Stimulated activated CD4-positive, alpha-beta T cell treated with anti-CD3 and anti-CD28 coated beads, Interleukin-1b, Interleukin-23, amount 100 ng/mL, for 48 hours (primary cell): ENCODE measurements at places on chromosomes 7 and 10.

DNA sequence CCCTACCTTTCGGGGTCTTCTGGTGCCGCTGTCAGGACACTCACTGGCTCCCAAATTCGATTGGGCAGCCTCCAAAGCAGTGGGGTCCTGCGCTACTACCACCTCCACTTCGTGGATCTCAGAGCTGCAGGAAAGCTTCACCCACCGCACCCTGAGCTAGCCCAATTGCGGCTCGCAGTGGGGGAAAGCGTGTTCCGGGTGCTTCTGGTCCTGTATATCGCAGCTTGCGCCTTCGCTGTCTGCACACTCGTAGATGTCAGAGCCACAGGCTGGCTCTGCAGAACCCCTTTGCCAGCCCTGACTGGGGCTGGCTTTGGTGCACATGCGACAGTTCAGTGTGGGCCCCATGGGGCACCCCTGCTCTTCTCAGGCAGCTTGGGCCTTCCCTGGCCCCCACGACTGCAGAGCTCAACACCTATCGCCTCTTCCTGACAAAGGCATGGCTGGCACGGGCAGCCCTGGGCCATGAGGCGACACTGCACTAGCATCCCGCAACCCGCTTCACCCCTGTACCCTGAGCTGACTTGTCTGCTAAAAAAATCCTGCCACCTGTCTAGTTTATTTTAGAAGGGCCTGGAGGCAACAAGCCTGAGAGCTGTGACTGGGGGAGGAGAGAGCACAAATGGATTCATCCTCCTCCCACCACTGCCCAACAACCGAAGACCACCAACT lies 78.7 kb upstream of the ABI1 start:
- DNase-seq: no peak

DNA sequence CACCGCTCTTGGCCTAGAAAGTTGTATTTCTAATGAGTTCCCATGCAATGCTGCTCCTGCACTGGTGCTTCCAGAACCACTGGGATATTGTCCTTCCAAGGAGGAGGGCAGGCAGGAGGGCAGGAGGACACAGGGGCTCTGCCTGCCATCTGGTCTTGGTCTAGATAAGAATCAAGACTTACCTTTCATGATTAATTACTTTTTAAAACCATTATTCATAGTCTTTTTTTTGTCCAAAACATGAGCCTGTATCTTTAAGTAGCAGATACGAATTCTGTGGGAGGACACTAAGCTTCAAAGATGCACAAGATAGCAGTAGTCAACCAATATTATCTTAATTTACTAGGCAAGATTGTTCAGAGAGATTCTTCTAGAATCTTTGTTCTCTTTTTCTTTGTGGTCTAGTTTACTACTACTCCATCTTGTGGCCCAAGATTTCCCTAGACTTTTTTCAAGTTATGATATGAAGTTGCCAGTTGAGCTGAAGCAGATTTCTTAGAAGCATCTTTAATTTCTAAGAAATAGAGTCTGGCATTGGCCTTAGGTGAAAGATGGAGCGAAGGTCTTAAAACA lies 57.6 kb downstream of the RBM33 start:
- DNase-seq: no peak

DNA sequence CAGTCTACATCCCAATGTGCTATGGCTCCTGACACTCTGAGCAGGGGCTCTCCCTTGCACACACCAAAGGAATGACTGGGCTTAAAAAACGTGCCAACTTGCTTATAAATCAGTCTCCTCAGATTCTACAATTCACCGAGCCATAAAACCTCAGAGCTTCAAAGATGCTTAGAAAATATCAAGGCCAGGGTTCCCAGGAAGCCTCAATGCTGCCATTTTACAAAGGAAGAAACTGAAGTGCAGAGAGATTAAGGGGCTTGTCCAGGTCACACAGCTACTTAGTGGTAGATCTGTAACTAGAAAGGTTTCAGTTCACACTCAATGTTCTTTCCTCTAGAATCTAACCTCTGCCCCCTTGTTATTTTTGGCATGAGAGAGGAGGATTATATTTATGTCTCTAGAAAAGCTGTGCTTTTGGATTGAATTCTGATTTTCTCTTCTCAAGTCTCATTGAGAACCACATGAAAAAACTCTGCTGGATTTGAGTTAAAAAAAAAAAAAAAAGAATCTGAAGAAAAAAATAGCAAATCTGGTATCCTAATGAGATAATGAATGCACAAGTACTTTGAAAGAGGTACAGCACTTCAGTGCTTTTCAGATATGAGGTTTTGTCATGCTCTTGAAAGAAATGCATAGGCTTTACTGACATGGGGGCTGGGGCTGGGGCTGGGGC lies 22.3 kb upstream of the TSPAN33 start:
- no peak for DNase-seq

- DNase-seq: no peak
Observed at GRCh38 chr7:155863721-155864151, 51.5 kb upstream of the SHH start.

DNA sequence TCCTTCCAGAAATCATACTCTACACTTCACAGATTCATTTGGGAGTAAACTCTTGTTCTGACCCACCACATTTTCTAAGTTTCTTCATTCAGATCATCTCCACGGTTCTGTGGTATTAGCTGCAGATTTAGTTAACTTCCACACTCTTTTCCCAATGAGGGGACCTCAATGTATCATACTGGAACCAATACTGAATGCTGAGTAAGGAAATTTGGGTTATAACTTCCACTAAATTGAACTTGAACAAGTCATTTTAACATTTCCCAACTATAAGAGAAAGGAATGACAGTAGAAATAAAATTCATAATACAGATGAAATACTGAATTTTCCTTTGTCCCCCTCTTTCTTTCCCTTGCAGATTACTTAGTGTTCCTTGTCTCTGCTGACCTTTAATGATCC lies 131.4 kb downstream of the VPS41 start:
- no peak for DNase-seq

GRCh38 chr10:120980279-120981255 lies 129.4 kb downstream of the WDR11 start:
- DNase-seq: no peak

DNA sequence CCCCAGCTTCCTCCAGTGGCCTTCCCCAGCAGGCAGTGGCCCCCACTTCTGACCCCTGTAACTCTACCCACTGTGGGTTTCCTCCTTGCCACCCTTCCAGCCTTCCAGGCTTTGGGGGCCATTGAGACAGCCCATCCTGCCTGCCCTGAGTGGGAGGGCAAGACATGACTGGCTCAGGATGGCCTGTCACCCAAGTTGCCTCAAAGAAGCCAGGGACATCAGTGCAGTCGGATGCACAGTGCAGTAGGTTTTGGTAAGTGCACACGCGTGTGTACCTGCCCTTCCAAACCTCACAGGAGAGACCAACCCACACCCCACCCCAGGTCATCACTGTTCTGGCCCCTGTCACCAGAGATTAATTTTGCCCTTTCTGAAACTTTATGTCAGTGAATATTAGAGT lies 22.7 kb downstream of the ZMIZ2 start:
- no peak for DNase-seq

DNA sequence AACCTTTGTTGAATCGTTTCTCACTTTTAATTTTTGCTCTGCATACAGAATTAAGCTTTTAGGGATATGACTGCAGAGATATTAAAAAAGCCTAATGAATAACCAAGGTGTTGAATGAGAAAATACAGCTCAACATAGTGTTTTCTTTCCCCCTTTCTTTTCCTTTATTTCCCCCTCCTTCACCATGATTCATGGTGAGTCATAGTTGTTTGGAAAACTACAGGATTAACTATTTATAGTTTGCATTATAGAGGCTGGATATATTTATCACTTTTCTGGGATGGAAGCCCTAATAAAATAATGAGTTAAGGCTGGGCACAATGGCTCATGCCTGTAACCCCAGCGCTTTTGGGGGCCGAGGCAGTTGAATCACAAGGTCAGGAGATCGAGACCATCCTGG lies 115.0 kb downstream of the DNAJB9 start:
- DNase-seq: no peak

GRCh38 chr10:75211007-75211691 lies 553 bp downstream of the VDAC2 start:
- DNase-seq: peak; percentile 48

GRCh38 chr10:37947526-37947925 lies 28.9 kb downstream of the ZNF25 start:
- DNase-seq: no peak

- DNase-seq: no peak
Observed at GRCh38 chr10:548238-548901, 141.1 kb downstream of the DIP2C start.

DNA sequence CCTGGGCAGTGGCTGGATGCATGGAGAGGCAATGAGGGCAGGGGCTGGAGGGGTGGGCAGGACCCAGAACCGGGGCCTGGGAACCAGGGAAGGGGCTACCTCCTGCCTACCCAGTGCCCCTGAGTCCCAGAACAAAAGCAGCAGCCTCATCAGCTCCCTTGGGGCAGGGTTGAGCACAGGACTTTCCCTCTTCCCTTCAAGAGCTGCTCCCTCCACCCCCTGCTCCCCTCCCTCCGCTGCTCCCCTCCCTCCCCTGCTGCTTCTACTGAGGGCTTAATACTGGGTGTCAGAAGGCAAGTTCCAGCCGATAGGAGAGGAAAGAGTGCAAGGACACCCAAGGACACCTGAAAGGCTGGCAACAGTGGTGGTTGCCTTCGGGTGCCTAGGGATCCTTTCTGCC lies 28.2 kb upstream of the INMT start:
- no peak for DNase-seq

GRCh38 chr10:8100366-8100765 lies 45.9 kb downstream of the GATA3 start:
- no peak for DNase-seq

- no peak for DNase-seq
Observed at GRCh38 chr7:102992938-102993717, 80.3 kb downstream of the LRRC17 start.

DNA sequence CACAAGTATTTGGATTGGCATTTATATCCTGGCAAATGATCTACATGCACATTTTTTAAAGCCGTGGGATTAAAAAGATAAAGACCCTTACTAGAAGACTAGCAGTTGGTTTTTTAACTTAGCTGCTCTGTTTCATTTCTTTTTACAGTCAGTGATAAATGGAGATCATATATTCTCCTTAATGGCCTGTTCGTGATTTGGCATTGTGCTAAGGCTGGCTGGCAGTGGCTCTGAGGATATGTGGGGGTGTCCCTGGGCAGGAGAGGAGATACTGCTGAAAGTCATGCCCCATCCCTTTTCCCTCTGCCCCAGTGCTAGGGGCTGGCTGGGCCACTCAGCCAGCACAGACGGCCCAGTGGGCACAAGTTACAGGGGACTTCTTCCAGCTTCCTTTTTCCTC lies 341.7 kb downstream of the PRPF18 start:
- no peak for DNase-seq

- DNase-seq: no peak
Observed at GRCh38 chr7:1915956-1916600, 246.0 kb downstream of the ELFN1 start.

DNA sequence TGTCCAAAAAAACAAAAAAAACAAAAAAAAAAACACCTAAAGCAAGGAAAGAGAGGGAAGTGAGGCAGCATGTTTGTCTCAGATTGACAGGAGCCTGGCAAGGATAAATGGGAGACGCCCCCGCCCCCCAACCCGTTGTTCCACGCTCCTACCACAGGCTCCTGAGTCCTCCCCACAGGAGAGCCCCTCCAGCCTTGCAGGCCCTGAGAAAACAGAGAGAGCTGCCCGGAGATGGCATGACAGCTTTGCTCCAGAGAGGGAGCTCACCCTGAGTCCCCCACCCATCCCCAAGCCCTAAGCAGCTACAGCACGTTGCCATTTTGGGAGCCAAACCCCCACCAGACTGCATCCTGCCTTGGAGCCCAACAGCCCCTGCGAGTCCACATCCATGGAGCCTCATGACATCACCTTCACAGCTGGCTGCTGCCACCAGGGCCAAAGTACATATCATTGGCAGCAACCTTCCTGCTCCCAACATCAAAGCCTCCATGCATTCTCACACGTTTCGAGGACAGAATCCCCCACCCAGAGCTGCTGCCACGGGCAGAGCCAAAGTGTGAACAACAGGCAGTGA lies 1283.3 kb downstream of the TYW1 start:
- DNase-seq: no peak

- peak; percentile 42 for DNase-seq
Observed at GRCh38 chr10:104333032-104333727, 5.1 kb downstream of the ITPRIP start.

DNA sequence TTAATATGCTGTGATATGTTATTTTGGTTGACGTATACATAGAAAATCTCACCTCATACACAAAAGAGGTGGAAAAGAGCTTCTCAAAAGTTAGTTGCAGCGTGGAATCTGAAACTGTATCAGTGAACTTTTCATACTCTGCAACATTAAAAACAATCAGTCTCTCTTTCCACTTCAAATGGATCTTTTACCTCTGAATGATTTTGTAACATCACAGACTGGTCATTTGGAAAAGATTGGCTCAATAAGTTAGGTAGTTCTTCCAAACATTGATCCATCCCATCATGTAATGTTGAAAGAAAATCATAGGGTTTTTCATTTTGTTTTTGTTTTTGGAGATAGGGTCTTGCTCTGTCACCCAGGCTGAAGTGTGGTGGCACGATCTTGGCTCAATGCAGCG lies 131.1 kb downstream of the AHR start:
- no peak for DNase-seq

DNA sequence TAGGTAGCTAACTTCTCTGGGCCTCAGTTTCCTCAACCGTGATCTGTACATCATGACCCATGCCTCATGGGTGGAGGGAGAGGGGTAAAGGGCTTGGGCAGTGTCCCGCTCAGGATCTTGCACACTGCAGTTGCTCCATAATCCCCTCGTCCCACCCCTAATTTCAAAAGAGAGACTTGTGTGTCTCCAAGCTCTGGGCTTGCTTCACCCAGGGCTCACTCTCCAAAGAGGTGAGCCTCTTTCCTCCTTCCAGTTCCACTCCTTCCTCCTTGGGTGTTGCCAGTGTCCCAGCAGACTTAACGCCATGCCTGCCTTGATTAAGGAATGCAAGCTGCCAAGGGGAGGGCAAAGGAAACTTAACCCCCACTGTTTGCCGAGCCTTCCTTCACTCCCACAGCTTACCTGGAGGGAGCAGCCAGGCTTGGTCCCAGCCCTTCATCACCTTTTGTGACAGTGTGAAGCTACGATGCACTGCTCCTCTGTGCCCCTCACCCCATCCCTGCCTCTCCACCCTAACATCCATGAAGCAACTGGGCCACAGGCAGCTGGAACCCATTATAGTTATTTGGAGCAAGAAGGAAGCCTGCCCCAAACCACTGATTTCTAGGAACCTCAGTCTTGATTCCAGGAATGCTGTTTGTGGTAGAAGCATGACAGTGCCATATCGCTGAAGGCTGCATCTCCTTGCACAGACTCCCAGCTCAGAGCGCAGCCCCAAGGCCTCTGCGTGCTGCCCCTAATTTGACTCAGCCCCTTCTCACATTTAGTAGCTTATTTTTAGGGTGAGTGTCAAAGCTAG lies 363.3 kb downstream of the TNS3 start:
- DNase-seq: no peak
